ENCODE measurements at places on chromosomes 1 and 21.

GRCh38 chr1:114103992-114104391, 49.7 kb downstream of the SYT6 start:
- no peak for DNase-seq

- DNase-seq = no peak
These were observed 24.4 kb downstream of the RRAGC start for GRCh38 chr1:38834937-38835827.

- DNase-seq = no peak
These were observed 14.3 kb downstream of the MRAP start for GRCh38 chr21:32312976-32313375.

- no peak for DNase-seq
These were observed 9.0 kb upstream of the CDC20 start for GRCh38 chr1:43349594-43350306.

- no peak for DNase-seq
These were observed 22.0 kb downstream of the EIF4G3 start for GRCh38 chr1:21154717-21155116.

DNA sequence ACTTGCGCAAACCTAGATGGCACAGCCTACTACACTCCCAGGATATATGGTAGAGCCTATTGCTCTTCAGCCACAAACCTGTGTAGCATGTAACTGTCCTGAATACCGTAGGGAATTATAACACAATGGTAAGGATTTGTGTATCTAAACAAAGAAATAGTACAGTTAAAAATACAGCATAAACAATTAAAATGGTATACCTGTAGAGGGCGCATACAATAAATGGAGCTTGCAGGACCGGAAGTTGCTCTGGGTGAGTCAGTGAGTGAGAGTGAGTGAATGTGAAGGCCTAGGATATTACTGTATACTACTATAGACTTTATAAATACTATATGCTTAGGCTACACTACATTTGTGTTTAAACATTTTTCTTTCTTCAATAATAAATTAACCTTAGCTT, 99.3 kb downstream of the PLD5 start:
- DNase-seq = no peak

DNA sequence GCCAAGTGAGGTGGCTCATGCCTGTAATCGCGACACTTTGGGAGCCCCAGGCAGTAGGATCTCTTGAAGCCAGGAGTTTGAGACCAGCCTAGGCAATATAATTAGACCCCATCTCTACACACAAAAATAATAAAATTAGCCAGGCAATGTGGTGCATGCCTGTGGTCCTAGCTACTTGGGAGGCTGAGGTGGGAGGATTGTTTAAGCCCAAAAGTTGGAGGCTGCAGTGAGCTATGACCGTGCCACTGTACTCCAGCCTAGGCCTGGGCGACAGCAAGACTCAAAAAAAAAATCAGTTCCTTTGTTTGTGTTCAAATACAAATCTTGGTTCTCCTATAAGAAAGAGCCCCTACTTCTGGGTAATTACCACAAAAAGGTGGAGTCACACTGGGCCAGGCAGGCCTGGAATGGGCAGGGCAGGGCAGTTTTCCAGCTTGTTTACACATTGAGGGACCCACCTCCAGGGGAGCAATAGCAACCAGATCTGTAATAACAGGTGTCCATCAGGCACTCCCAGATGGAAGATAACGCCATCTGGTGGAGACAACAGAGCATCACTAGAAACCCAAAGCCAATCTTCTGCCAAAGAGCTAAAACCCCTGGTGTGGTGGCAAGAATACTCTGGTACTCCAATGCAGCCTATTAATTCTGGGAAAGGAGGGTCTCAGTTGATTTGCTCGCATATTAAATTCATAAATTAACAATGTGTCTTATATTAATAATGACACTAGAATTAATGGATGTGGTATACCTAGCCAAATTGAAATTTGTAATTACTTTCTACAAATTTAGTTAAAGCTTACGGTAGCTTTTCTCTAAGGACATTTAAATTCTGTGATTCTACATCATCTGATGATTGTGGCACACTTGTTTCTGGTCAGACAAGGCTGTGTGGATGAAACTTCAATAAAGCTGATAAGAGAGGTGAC, 13.2 kb downstream of the PPP1R15B start:
- DNase-seq = peak; percentile 48

DNA sequence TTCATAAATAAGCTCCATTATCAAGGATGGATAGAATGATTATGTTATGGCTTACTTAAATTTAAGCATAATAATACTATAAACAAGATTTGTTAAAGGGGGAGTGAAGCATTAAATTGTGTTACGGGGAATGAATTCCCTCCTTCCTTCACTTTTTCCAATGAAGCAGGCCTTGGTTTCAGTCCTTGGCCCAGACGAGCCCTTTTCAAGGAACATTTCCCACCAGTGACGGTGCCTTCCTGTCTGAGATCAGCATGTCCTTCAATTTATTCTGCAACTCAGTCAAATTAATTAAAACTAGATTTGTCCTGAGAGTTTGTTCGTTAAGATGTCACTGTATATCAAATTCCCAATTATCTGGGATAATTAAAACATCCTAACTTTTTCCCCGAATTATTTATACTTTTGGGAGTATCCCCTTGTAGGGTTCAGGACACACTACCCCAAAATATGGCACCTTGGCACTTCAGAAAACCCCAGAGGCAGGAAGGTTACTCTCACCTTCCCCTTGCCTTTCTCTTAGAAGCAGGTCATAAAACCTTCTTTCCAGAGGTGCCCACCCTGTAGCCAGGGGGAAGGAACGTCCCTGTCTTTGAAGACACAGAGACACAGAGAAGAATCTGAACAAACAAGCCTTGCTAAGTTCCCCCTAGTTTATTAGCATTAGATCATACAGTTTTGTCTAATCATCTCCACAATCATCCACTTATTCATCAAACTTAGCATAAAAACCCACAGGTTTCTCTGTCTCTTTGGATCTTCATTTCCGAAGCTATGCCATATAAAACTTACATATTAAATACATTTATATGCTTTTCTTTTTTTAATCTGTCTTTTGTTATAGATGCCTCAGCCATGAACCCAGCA, 86.2 kb upstream of the ARHGAP29 start:
- DNase-seq = no peak

- DNase-seq = no peak
These were observed 204.9 kb upstream of the CACYBP start for GRCh38 chr1:174794861-174795260.

- DNase-seq = no peak
These were observed 154.0 kb upstream of the WNT4 start for GRCh38 chr1:22296701-22297591.

- DNase-seq = no peak
These were observed 674.5 kb downstream of the MATN1 start for GRCh38 chr1:30048905-30049304.

GRCh38 chr1:234219711-234220110, 153.5 kb upstream of the COA6 start:
- no peak for DNase-seq

DNA sequence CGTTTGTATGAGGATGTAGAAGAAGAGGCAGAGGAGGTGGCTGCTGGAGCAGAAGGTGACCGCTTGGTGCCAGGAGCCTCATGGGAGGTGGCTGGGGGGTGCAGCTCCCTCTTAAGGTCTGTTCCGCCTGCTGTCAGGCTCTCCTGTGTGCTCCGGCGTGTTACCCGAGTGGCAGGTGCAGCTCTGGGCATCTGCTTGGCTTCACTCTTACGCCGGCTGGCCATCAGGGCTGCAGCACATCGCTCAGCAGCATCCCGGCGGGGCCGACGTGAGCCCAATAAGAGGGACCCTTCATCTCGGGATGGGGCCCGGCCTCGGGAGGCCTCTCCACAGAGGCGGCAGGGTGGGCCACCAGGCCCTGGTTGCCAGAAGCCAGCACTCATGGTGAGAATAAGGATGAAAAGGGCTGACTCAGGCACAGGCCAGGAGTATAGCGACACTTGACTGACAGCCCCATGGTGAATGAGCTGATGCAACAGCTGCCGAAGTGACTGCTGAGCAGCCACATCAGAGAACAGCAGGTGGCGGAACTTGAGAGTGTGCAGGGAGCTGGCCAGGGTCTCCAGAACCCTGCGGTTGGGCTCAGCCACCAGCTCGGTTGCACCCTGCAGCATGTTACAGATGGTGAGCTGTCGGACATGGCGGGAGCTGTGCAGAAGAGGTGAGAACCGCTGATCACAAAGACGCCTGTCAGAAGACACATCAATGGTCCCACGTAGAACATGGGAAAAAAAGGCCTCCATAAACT, 17.5 kb downstream of the LRRC41 start:
- DNase-seq = peak; percentile 31

DNA sequence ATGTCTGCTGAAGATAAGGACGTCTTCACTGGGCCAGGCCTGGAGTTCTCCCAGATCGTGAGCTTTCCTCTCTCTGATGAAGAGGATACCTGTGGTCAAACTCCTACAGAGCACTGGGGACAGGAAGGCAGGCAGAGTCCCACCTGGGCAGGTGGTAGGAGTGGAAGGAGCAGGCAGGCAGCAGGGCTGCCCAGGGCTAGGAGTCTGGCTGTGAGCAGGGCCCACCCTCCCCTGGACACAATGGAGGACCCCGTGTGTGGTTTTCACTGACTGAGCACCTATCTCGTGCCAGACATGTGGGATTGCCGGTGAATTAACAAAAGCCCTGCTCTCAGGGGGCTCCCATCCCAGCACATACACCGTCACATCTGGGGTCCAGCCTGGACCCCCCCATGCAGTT, 4.9 kb upstream of the SAMD11 start:
- DNase-seq = no peak

- no peak for DNase-seq
These were observed 414.0 kb downstream of the PRDM2 start for GRCh38 chr1:14113841-14114567.

GRCh38 chr1:178470411-178470960, 26.3 kb downstream of the CLEC20A start:
- DNase-seq = no peak

- DNase-seq = peak; percentile 29
These were observed 20.9 kb downstream of the MCOLN3 start for GRCh38 chr1:85027242-85027983.

GRCh38 chr1:47569681-47570470, 132.0 kb downstream of the FOXD2 start:
- no peak for DNase-seq

DNA sequence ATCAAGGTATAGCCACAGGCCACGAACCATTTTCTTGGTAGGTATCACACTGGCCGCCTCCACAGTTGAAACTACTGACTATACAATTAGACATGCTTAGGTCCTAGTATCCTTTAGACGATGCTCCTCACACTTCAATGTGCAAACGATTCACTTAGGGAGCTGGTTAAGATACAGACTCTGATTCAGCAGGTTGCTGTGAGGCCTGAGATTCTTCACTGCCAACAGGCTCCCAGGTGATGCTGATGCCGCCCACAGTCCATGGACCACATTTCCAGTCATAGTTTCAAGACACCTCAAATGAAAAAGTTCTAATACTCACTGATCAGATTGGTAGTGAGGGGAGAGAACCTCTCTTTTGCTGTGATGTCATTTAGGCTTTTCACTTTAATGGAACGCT, 6.8 kb downstream of the ATP5PO start:
- no peak for DNase-seq

DNA sequence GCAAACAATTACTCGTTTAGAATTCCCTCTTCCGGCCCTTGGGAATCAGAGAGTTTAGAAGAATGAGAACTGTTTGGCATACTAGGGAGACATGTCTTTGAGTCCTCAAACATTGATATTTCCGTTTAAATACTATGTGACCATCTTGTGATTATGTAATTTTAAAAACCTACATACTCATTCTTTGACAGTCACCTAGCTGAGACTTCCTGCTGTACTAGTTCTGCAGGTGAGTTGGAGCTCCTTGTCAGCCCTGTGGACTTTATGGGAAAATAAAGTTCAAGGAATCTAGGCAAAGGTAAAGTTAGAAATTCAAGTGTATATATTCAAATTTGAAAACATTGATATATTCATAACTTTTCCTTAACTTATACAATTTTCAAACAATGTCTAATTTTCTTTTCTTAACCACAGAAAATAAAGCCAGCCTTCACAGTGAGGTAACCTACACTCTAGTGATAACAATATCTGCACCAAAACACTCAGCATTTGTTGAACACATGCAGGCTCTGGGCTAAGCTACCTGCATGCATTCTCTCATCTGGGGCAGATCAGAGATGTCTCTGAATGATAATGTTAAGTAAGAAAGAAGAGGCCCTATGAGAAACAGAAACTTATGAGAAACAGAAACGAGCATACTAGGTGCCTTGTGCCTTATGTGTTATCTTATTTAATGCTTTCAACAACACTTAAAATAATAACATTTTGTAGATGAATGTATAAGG, 67.0 kb upstream of the BACE2 start:
- no peak for DNase-seq

DNA sequence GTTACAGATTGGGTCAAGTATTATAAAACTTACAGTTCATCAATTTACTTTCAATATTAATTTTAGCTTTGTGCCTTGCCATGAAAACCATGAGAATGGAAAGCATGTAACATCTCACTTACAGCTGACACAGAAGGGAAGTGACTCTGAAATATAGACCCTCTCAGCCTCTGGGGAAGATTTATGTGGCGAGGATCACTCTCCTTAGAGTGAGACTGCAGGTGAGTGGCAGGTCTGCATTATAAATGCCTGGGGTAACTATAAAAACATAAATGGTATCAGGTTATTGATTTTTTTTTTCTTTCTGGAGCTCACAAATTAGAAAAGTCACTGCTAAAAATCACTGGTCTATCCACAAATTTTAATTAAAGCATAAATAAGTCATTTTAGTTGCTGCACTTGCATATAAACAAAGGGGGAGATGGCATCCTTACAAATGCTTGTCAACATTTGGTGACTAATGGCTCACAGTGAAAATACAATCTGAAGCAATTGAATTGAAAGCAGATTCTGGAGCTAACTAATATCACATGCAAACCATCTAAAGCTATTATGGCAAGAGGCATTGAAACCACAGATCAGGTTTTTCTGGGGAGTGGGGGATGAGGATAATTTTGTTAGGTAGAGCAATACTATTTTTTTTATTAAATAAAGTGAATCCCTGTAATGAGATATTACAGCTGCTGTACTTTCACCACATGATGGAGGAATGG, 200.9 kb downstream of the TM2D1 start:
- DNase-seq = no peak

GRCh38 chr1:36159614-36160387, 3.8 kb downstream of the MAP7D1 start:
- no peak for DNase-seq

DNA sequence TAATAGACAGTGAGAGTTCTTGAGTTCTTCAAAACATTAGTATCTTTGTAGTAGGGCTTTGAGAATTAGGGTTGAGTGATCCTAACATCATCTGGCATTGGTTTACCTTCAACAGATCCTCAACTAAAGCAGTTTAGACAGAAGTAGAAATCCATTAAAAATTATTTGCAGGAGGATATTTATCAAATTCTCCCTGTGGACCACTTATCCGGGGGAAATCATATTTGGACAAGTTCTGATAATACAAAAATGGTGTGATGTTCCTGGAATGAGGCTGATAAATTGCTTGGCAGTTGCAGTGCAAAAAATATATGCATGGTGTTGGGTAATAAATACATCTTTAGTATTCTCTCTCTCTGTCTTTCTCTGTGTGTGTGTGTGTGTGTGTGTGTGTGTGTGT, 115.1 kb upstream of the CHODL start:
- DNase-seq = no peak

Measured in activated T-cell treated with anti-CD3 and anti-CD28 coated beads, Interleukin-2, amount 50 U/mL, for 1 hour (primary cell).